Kidney (tissue), 22 donors: ENCODE measurements at places on chromosomes 12 and 14. TPM values are rescaled to one million over a fixed set of nuclear protein-coding genes. Genes with fewer than 3 reads are reported as not detected.

- no peak overlapping the region for H3K4me3 ChIP-seq
- no peaks in the 10 kb centered on the region for H3K36me3 ChIP-seq
- no peaks in the 10 kb centered on the region for H3K27me3 ChIP-seq
- no peak overlapping the region for H3K27ac ChIP-seq
Observed at GRCh38 chr14:100623961-100624360, 36.7 kb upstream of the BEGAIN start.

DNA sequence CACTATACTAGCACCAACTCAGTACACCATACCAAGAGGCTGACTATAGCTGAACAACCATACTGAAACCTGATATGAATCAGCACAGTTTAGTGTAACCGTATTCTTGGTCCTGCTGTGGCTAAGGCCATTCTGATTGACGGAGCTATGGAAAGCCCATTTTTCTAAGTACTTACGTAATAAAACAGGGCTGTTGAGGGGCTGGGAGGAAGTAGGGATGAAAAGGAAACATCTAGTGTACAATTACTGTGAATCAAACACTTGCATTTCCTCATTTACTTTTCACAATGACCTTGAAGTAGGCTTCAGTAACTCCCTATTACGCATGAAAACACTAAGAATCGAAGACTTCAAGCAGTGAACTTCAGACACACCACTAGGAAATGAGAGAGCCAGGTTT, 198.2 kb downstream of the BTG1 start:
- no peaks in the 10 kb centered on the region for H3K36me3 ChIP-seq
- no peaks in the 10 kb centered on the region for H3K4me1 ChIP-seq
- no peak overlapping the region for H3K27ac ChIP-seq
- no peaks in the 10 kb centered on the region for H3K27me3 ChIP-seq

GRCh38 chr14:91019673-91020072, 40.8 kb downstream of the RPS6KA5 start:
- no peak for DNase-seq
- H3K4me3 ChIP-seq, result no peak overlapping the region
- no peak overlapping the region for H3K27ac ChIP-seq
- H3K36me3 ChIP-seq, result no peaks in the 10 kb centered on the region
- H3K27me3 ChIP-seq, result no peaks in the 10 kb centered on the region

GRCh38 chr12:229441-230191, 15.7 kb upstream of the SLC6A12 start:
- H3K36me3 ChIP-seq, result no peaks in the 10 kb centered on the region
- H3K4me1 ChIP-seq, result no peaks in the 10 kb centered on the region
- no peak overlapping the region for H3K27ac ChIP-seq
- no peak overlapping the region for H3K4me3 ChIP-seq
- no peaks in the 10 kb centered on the region for H3K27me3 ChIP-seq
- no peak for DNase-seq

- DNase-seq, result no peak
- no peak overlapping the region for H3K27ac ChIP-seq
- no peaks in the 10 kb centered on the region for H3K4me1 ChIP-seq
- H3K27me3 ChIP-seq, result no peaks in the 10 kb centered on the region
Observed at GRCh38 chr14:65255029-65255545, 152.8 kb upstream of the MAX start.

DNA sequence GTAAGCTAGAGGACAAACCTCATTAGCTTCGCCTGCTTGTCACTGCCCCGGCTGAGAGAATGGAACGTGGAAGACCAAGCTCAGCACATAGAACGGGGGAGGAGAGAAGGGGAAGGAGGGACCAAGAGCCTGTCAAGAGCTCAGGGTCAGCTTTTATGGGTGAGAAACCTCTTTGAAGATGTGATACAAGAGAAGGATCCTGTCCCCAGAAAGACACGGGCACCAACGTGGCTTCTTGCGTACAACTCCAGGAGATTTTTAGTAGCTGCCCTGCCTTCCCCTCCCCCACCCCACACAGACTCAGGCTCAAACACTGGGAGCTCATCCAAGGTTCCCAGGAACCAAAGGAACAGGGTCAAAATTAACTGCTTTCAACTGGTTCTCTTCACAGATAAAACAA, 34.7 kb downstream of the APPL2 start:
- DNase-seq, result peak; percentile 75
- no peaks in the 10 kb centered on the region for H3K4me1 ChIP-seq
- no peak overlapping the region for H3K4me3 ChIP-seq

DNA sequence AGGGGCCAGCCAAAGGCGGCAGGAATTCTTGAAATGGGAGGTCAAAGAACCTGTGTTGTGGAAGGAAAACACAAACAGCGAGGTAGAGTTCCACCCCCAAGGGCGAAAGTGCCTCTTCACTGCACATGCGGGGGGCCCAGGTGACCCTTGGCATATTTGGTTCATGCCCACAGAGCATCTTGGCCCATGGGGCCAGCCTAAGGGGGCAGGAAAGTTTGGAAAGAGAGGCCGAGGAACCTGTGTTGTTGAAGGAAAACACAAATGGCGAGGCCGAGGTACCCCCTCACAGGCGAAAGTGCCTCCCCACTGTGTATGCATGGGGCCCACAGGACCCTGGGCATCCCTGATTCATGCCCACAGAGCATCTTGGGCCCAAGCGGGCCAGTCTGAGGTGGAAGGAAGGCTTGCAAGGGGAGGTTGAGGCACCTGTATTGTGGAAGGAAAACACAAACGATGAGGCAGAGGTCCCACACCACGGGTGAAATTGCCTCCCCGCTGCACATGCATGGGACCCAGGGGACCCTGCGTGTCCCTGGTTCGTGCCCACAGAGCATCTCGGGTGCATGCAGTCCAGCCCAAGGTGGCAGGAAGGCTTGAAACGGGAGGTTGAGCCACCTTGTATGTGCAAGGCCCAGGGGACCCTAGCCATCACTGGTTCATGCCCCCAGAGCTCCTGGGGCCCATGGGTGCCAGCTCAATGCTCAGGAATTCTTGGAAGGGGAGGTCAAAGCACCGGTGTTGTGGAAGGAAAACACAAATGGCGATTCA, 384.1 kb downstream of the ALG10 start:
- no peaks in the 10 kb centered on the region for H3K27me3 ChIP-seq
- DNase-seq, result no peak
- H3K36me3 ChIP-seq, result no peaks in the 10 kb centered on the region

GRCh38 chr12:12451098-12451497, 94.2 kb downstream of the BORCS5 start:
- no peak for DNase-seq
- no peaks in the 10 kb centered on the region for H3K36me3 ChIP-seq
- no peaks in the 10 kb centered on the region for H3K27me3 ChIP-seq

The ACACB gene
- 56.8 TPM for total RNA-seq
